ENCODE measurements at places on chromosomes 16 and 17.

- ATAC-seq = no peak
These were observed 16.7 kb upstream of the GNG13 start for GRCh38 chr16:817001-817906.

GRCh38 chr16:31043352-31043751, 10.0 kb downstream of the STX4 start:
- no peak for ATAC-seq

DNA sequence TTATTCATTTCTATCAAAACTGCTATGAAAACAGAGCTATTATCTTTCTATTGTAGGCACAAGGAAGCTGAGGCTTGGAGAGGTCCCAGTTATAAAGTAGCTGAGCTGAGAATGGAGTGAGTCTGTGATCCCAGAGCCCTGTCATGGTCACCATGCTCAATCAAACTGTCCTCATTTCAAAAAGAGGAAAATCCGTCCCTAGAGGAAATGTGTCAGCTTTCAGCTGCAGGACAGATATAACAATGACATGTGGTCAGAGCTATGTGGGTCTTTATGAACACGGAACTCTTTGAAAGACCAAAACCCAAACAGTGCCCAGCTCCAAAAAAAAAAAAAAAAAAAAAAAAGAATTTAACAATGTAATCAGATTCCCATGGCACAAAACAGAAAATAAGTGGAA, 266.1 kb downstream of the XYLT1 start:
- ATAC-seq = no peak

DNA sequence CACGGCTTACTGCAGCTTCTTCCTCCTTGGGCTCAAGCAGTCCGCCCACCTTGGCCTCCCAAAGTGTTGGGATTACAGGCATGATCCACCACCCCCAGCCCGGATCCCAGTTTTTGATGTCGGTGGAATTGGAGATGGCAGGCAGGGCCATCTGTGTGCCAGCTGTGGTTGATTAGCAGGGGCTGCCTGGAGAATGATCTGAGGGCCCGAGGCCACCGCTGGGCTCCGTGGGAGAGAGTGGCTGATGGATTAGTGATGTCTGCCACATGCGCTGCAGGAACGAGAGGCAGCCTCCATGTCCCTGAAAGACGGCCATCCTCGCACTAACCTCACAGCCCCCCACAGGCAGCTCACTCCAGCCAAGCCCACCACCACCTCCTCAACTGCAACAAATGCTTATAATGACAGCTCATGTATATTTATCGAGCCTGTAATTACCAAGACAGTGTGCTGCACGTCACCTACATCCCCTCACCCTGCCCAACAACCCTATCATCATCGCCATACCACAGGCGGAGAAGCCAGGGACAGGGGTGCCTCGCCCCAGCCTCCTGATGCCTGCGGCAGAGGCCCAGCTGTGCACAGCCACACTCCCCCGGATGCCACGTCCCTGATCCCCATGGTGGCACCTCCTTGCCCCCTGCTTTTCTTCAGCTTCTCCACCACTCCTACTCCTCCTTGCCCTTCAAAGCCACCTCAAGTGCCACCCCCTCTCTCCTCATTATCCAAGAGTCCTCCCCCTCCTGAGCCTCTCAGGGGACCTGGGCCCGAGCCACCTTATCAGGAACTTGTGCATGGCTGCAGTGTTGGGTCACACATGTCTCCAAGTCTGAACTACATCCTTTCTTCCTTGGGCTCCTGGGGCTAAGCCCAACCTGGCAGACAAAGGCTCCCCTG, 33.2 kb downstream of the ACTG1 start:
- ATAC-seq = no peak

GRCh38 chr16:49058382-49058781, 223.3 kb downstream of the CBLN1 start:
- ATAC-seq = no peak

GRCh38 chr17:50560185-50560824, at the start of gene CACNA1G:
TSS of gene CACNA1G (plus strand) at chr17:50560715. CDS start at chr17:50561460, 745 bp downstream.
- peak; percentile 94 for ATAC-seq

DNA sequence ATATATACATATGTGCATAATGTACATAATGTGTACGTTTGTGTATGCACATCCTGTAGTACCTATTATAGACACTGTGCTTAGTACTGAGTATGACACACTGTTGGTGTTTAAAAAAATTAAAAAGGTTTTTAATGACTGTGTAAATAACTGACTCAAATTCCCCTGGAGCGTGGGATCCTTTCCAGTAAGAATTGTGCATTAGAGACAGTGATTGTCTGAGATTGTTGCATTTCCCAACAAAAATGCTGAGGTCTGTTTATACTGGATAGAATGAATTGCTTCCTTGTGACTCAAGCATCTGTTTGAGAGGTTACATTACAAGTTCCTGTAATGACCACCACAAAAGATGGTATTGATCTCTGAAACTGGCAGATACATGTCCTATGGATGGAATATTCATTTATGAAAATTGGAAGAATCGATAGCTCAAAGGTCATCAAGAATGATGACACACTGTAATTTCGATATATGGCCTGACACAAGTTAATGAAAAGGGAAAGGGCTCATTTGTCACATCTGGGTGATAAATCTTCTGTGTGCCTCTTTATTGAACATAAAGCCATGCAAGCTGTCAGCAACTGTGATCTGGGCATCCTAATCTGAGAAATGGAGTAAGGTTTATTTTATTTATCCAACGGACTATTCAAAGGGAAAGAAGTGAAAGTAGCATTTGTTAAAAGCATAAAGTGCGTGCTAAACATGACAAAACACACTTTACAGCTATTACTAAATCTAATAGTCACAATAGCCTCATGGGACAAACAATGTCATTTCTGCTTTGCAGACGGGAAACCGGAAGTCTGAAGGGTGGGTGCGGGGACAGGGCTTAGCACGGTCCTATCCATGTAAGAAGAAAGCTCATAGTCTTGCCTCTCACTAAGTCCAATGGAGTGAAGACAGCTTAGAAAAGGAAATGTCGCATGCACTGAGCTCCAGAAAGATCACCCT, 228.8 kb downstream of the CDH11 start:
- ATAC-seq = no peak

DNA sequence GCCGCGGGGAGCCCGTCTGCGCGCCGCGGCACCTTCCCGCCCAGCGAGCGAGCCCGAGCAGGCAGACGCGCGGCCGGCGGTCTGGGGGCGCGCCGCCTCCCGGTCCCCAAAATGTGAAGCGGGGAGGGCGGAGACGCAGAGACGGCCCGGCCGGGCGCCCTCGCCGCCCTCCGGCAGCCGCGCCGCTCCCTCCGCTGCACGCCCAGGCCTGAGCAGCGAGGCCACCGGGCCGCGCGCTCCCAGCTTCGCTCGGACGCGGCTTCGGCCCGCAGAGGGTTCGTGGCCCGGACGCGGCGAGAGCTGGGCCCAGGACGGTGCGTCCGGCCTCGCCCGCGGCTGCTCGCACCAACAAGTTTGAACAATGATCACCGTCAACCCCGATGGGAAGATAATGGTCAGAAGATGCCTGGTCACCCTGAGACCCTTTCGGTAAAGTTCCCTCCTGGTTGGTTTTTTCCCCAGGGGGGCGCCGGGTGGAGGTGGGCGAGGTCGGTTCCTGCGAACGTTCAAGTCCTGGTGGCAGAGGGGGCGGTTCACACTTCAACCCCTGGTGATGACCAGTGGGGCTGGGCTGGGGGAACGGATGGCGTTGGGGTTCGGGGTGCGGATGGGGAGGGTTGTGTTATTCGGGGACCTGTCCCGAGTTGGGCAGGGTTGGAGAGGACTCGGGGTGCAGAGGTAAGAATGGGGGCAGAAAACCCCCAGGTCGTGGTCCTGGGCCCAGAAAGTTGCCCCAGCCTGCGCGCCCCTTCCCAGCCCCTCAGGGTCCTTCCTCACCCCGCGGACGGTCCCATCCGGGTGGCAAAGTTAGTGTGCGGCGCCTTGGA, 678 bp downstream of the MGAT5B start:
- no peak for ATAC-seq

GRCh38 chr16:23088018-23088417, 61.2 kb downstream of the USP31 start:
- no peak for ATAC-seq

GRCh38 chr17:62741290-62741689, 66.8 kb downstream of the MARCHF10 start:
- ATAC-seq = no peak

- ATAC-seq = no peak
These were observed 3.2 kb downstream of the BCO1 start for GRCh38 chr16:81241706-81242105.

DNA sequence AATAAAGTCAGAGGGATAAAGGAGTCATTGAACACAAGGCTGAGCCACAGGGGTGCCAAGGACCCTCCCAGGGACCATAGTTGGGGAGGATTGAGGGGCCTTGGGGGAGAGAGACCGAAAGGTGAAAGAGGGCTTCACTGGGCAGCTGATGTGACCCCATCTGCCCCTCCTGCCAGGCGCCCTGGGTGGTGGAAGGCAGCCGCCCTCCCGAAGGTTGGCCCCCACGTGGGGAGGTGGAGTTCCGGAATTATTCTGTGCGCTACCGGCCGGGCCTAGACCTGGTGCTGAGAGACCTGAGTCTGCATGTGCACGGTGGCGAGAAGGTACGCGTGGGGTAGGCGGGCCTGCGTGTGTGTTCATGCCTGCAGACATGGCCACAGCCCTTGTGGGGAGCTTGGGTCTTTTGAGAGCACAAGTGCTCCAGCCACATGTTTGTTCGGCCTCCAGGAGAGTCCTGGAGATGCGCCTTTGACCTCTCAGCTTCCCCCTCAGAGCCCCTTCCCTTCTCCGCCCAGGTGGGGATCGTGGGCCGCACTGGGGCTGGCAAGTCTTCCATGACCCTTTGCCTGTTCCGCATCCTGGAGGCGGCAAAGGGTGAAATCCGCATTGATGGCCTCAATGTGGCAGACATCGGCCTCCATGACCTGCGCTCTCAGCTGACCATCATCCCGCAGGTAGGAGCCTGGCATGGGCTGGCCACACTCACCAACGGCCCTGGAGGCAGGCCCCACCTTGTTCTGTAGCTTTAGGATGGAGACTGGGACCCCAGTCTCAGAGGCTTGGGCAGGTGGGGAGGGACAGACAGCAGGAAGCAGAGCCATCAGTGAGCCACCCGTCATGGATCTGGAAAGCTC, 24.1 kb downstream of the ANKRD40 start:
- ATAC-seq = no peak

GRCh38 chr16:75774197-75774596, 47.9 kb upstream of the CPHXL start:
- no peak for ATAC-seq

- no peak for ATAC-seq
These were observed 50.3 kb downstream of the SLC39A11 start for GRCh38 chr17:73042225-73042624.

GRCh38 chr16:85969159-85969558, 70.2 kb downstream of the IRF8 start:
- peak; percentile 54 for ATAC-seq

GRCh38 chr17:73998653-73999645, 204.5 kb upstream of the RPL38 start:
- ATAC-seq = peak; percentile 82

DNA sequence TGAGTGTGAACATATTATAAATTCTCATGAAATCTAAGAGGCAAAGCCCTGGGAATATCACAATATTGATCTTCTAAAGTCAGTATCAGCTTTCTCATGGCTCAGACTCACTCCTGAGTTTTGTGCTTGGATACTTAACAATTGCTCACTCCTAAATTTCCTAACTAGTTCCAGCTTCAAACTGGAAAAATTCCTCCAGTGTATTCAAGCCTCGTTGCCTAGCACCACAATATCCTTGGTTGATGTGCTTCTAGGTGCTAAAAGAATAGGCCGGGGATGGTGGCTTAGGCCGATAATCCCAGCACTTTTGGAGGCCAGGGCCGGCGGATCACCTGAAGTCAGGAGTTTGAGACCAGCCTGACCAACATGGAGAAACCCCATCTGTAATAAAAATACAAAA, 62.5 kb downstream of the XYLT1 start:
- no peak for ATAC-seq

- no peak for ATAC-seq
These were observed 24.8 kb upstream of the NSRP1 start for GRCh38 chr17:30091771-30092170.

DNA sequence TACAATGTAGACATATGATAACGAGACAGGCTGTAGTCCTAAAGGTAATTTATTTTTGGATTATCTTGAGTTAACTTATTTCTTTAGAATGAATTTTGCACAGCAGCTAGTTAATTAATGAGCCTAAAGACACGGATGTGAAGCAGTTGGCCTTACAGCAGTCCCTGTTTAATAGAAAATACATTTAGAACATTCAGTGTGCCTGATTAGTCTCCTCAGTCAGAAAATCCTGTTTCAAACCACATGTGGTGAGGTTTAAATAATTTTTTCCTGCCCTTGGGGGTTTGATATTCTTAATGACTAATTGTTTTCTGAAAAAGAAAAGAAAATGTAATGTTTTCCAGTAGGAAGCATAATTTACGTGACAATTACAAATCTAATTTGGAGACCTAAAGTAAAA, 494.2 kb upstream of the CDH8 start:
- ATAC-seq = no peak

DNA sequence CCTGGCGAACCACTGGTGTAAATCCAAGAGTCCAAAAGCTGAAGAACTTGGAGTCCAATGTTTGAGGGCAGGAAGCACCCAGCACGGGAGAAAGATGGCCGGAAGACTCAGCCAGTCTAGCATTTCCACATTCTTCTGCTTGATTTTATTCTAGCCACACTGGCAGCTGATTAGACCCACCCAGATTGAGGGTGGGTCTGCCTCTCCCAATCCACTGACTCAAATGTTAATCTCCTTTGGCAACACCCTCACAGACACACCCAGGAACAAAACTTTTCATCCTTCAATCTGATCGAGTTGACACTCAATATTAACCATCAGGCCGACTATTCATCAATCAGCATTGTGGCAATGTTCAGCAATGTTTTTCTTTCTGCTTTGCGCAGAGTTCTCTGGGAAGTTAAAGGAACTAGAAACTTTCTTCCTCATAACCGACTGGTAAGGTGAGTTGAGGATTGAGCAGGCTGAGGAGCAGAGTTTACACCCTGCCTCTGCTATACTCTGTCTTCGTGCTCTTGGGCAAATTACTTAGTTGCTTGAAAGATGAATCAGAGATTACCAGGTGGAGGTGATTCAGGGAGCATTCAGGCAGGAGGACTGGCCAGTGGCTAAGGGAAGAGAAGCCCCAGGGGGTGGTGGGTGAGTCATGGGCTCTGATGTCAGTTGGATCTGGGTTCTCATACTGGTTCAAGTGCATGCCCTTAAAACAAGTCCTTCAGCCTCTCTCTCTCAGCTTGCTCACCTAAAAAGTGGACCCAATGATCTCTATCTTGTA, 28.2 kb upstream of the BRD7 start:
- ATAC-seq = no peak

DNA sequence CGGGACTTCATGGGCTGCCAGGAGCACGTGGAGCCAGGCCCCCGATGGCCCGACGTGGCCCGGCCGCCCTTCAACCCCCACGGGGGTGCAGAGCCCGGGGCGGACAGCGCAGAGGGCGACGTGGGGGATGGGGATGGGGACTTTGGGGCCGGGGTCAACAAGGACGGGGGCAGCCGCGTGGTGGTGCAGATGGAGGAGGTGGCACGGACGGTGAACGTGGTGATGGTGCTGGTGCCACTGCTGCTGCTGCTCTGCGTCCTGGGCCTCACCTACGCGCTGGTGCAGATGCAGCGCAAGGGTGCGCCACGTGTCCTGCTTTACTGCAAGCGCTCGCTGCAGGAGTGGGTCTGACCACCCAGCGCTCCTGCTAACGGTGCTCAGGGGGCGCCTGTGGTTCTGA, 19.5 kb downstream of the MMP15 start:
- ATAC-seq = no peak

- ATAC-seq = no peak
These were observed 55.9 kb downstream of the LDHD start for GRCh38 chr16:75060723-75061122.

- ATAC-seq = no peak
These were observed 18.9 kb downstream of the RPRML start for GRCh38 chr17:46960152-46960551.

Data from stimulated activated memory B cell treated with anti-CD40 and anti-IgM and Interleukin-4, amounts not matched to agents 10 μg/mL and 1 μg/mL and 100 μg/mL, for 72 hours (primary cell).